Right ventricle myocardium inferior (tissue), 1 donor: ENCODE measurements at places on chromosomes 1 and 21.
A peak's percentile ranks its signal among the peaks of the same experiment; 100 is the strongest.

DNA sequence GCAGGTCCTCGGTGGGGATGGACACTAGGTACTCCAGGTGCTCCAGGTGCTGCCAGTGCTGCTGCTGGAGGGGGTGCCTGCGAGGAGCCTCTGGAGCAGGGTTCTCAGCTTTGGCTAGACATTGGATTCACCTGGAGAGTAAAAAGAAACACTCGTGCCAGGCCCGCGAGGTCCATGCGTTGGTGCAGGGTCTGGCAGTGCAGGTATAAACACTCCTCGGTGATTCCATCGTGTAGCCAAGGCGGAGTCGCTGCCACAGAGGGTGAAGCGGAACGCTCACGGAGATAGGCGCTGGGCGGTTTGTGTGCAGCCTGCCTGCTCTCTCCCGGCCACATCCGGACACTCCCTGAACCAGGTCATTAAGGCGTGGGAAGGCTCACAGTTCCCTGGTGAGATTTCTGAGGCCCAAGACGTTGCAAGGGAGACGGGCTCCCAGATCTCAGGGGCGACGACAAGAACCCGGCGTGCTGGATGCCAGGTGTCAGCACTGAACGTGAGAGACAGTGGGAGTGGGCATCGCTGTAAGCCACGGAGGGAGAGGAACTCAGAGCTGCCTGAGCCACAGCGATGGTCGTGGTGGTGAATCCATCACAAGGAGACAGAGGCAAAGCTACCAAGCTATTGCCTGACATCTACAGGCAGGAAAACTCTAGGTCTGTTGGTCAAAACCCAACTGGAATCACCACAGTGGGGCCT lies 17.2 kb upstream of the SUMO3 start:
- no peak for DNase-seq

- DNase-seq, result no peak
Observed at GRCh38 chr1:99481391-99481996, 164.4 kb upstream of the PALMD start.

- DNase-seq, result no peak
Observed at GRCh38 chr21:39156024-39156423, 27.2 kb downstream of the PSMG1 start.

DNA sequence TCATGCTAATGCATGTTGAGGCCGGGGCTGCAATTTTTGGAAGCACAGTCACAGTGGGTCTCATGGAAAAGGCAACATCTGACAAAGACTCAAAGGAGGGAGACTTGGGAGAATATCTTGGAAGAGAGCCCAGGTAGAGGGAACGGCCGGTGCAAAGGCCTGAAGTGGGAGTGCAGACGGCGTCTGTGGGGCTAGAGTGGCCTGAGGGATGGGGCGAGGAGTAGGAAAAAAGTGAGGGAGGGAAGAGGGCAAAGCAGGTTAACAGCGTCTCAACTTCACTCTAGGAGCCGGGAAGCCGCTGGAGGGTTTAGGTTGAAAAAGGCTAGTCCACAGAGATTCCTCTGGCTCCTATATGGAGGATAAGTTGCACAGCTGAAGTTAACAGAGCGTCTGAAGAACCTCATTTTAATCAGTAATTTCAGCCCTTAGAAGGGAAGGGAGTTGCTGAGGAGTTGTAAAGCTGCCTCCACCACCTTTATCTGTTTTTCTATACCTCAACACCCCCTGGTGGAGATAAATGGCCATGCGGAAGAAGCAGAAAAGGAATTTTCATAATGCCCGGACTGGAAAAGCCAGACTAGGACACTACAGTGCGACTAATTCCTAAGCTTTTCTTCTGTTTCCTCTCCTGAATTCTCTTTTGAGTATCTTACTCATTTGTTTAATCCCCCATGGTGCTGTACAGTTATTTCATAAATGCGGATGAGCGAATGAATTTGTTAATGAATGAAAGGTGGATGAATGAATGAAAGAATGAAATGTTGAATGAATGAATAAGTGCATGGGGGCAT lies 78.7 kb upstream of the ZNF281 start:
- no peak for DNase-seq

- DNase-seq, result no peak
Observed at GRCh38 chr1:184210031-184210430, 158.5 kb downstream of the TSEN15 start.

- no peak for DNase-seq
Observed at GRCh38 chr1:18261891-18262290, 154.3 kb downstream of the IGSF21 start.

DNA sequence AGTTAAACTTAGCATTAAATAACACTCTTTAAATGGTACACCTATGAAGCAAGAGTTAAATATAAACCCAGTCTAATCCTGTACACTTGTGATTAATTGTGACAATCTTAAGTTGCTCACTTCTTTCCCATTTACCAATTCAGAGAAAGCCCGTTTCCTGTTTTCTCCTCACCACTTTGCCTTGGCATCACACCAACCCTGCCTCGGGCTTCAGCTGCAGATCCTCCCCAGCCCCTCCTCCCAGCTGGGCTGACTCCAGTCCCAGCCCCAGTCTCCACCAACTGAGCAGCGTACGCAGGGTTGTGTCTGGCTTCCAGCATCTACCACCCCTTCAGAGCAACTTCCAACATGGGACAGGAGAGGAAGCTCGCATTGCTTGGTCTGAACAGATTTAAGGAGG lies 4.1 kb downstream of the PYCR2 start:
- DNase-seq, result peak; percentile 85

DNA sequence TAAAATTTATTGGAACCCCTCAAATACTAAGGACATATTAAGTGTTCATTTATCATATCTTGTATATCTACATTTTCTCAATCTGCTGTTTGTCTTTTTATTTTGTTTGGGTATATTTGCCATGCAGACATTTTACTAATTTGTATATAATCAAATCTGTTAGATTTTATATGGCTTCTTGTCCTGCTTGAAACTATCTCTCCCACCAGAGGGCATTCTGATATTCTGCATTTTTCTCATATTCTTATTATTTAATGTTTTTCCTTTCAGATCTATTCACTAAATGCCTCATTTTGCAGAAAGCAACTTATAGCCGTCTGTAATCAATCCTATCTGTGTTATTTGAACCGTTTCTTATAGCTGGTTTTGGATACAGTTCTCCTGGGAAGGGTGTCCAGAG lies 745.5 kb downstream of the LRRIQ3 start:
- no peak for DNase-seq

DNA sequence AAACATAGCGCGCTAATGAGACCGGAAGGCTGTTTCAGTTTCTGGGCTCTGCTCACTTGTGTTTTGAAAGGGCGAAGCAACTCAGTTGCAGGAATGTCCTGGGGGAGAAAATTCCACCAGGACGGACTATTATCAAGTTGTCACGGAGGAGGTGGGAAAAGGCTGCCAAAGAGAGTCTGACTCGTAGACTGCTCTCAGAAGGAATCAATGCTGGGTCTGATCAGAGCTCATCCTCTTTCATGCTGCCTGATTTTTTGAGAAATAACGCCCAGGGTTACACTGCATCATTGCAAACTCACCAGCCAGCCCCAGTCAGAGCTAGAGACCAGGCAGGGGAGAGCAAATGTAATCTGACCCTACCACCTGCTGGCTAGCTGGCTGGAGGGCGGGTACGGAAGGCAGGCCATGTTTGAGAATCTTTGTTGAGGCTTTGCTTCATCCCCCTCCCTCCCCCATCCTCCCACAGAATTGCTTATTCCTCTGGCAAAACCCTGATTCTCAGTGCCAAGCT lies 36.4 kb upstream of the BCL9 start:
- DNase-seq, result no peak

DNA sequence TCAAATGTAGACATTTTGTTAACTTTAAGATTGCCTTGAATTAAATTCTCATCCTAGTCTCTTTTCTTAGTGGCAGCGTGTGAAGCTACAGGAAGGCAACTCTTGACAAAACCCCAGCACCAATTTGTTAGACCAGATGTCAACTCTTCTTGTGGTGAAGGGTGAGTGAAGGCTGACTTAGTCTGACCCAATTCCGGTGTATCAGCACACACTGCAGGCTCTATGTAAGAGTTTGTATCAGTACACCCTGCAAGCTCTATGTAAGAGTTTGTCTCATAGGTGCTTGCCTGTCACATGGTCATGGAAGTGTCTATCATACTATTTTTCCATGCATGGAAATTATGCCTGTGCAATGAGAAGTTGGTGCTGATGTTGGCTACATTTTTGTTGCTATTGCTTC lies 16.8 kb downstream of the CR2 start:
- no peak for DNase-seq

DNA sequence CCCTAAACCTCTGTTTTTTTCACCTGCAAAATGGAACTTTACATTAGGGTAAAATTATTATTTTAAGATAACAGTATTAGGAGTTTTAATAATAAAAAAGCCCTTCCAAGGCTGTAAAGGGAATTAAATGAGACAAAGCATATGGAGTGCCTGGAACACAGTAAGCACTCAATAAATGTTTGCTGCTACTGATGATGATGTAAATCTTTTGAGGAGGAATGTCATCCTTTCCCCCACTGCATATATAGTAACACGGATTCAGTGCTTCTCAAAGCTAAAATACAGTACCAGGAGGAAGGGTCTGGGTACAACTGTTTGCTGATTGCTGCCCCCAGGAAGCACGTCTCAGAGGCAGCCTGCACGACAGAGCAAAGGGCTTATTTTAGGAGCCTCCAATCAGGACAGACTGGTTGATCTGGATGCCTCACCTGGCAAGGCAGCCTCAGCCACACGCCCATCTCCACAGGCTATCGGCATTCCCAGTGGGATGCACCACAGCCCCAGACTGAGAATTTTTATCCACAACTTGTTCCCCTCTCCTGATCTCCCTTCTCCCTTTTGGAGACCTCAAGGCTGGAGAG lies 64.4 kb downstream of the GADD45A start:
- no peak for DNase-seq

GRCh38 chr1:221032637-221033280 lies 153.5 kb downstream of the HLX start:
- no peak for DNase-seq

GRCh38 chr1:42333662-42334239 lies 1.3 kb downstream of the FOXJ3 start:
- DNase-seq, result no peak

GRCh38 chr1:50521703-50522102 lies 98.5 kb upstream of the DMRTA2 start:
- no peak for DNase-seq

DNA sequence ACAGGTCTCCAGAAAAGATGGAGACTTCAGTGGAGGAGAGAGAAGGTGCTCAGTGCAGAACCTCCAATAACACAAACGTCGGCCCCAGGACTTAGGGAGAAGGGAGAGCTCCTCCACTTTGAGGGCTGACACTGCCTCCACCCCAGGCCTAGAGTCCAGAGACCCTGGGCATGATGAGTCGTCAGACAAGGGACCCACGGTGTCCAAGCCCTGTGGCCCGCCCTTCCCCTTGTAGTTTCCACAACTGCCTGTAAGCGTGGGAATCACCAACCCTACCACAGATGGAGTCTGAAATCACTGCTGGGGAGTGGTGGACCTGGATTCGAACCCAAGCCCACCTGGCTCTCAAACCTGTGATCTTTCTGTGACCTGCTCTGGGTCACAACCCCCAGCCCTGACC lies 281.1 kb downstream of the NPHP4 start:
- no peak for DNase-seq

- DNase-seq, result no peak
Observed at GRCh38 chr1:77018761-77019160, 151.5 kb downstream of the ST6GALNAC5 start.

GRCh38 chr1:170240409-170240808 lies 94.7 kb downstream of the NTMT2 start:
- no peak for DNase-seq

DNA sequence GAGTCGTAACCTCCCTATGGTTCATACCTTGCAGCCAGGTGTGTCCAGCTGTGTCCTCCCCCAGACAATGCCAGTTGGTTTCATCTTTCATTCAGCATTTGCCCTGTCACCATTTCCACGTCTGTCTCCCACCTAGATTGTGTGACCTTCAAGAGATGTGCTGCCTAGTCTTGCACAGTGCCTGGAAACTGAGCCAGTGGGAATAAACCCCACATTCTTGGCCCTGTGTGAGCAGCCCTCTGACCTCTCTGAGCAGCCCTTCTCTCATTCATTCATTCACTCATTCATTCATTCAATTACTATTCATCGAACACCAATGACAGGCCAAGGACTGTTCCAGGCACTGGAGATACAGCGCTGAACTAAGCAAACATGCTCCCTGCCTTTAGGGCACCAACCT lies 115.7 kb downstream of the GRIK3 start:
- DNase-seq, result no peak

GRCh38 chr1:33661811-33662454 lies 189.5 kb downstream of the ZSCAN20 start:
- no peak for DNase-seq

DNA sequence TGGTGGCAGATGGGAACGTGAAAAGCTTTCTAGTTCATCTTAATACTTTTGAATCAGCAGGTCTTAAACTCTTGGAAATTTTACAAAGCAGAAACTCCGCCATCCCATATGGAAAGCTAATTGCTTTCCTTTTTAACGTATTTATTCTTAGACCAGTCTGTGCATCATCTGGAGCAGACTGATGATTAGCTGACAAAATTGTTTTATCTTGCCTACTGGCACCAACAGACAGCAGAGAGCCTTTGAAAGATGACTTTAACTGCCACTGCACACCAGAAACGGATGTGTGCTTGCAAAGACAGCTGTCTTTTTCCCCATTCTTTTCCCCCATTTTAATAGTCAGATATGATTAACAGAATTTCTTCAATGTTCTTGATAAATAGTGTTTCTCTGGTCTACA lies 97.0 kb downstream of the PLD5 start:
- DNase-seq, result no peak

DNA sequence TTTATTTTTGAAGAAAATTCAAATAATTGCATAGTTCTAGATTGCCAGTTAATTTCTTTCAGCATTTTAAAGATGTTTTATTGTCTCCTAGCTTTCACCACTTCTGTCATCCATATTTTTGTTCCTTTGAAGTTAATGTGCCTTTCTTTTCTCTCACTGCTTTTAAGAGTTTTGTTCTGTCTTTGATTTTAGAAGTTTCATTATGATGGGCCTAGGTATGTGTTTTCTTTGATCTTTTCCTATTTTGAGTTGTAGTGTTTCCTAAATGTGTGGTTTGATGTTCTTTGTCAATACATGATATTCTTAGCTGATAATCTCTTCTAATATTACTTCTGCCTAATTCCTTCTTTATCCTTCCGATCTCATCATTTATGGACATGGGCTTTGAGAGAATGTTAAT lies 378.7 kb downstream of the DISC1 start:
- DNase-seq, result no peak

GRCh38 chr1:177077734-177078499 lies 86.6 kb downstream of the ASTN1 start:
- DNase-seq, result no peak

- no peak for DNase-seq
Observed at GRCh38 chr21:40912375-40912774, 65.4 kb upstream of the DSCAM start.

DNA sequence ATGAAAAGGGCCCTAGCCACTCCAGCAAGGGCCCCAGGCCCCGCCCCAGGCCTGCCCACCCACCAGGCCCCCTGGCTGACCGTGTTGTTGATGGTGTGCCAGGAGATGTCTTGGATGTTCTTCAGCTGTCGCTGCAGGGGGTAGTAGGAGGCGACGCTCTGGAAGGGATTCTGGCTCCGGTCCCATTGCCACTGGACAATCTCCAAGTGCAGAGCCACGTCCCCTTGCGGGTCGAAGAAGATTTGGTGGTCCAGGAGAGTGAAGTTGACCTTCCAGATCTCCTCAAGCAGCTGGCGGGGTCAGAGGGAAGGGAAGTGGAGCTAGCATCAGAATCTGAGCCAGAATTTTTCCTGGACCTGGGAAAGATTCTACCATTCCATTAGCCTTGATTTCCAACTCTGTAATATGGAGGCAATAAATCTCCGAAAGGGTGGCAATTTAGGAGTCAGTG lies 10.2 kb downstream of the TAS1R2 start:
- DNase-seq, result no peak
